ENCODE measurements at places on chromosomes 12 and 14.

- no peak for DNase-seq
Measured at GRCh38 chr14:103941973-103942736, at the start of gene RD3L. Gene RD3L, minus strand, starts transcription at chr14:103942529. Its CDS starts 834 bp downstream, at chr14:103941695.

GRCh38 chr12:90029317-90029716 lies 320.7 kb upstream of the ATP2B1 start:
- DNase-seq: no peak

- DNase-seq: peak; percentile 83
Measured at GRCh38 chr12:95102916-95103671, 29.7 kb upstream of the NR2C1 start.

DNA sequence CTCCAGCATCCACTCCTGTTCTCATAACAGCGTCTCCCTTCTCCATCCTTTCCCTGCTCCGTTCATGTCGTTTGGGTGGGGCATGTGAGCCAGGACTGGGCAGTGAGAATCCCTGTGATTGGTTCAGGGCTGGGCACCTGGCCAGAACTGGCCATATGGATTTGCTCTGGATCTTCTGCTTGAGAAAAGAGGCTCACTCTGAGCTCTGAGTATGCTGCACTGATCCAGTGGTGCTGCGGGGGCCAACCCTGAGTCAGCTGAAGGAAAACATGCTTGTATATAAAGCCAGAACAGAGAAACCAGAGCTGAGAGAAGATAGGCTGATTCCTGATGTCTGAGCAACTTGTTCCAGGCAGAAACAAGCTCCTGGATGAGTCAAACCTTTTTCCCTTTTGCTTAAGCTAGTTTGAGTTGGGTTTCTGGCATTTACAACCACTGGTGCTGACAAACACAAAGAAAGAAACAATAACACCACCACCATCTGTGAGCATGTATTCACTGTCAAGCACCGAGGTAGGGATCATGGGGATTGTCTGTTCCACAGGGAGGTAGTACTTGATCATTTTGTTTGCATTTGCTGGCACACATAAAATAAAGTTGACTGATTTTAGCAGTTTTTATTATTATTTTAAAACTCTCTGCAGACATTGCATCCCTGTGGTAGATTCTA lies 14.0 kb upstream of the HPD start:
- peak; percentile 91 for DNase-seq

- no peak for DNase-seq
Measured at GRCh38 chr14:91067186-91067585, 6.7 kb upstream of the RPS6KA5 start.

DNA sequence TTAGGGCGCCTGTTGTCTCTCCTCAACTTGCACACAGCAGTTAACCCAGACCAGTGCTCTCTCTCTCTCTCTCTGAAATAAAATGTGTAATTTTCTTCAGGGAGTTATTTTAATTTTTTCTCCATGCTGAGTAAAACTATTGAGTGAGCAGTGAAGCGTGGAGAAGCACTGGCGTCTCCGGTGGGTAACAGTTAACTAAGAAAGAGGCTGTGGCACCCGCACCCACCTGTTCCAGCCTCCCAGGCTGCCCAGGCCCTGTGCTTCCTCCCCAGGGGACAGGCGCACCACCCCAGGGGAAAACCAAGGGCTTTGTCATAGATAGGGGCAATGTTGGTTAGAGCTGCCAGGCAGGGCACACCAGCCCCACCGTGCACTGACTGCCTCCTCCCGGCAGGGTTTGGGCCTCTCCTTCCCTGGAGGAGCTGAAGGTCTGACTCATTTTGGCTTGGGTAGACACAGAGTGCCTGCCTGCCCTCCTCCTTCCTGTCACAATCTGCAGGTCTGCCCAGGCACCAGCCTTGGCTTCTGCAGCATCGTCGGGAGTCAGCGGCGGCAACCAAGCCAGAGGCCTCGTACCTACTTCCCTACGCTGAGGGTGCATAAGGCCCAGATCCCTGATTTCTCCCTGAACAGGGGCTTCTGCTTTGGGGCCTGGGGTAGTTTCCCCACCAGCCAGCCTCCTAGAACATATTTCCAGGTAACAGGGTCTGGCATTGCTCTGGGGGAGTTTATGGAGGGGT lies 3.9 kb downstream of the HOXC5 start:
- no peak for DNase-seq

Measured in choroid plexus epithelial cell (primary cell).